Epithelial cell of prostate (primary cell): ENCODE measurements at places on chromosomes 4 and X.

- no peak for DNase-seq
Observed at GRCh38 chr4:57985161-57985560, 875.0 kb upstream of the IGFBP7 start.

- DNase-seq = no peak
Observed at GRCh38 chr4:125529071-125529470, 214.3 kb downstream of the FAT4 start.

- DNase-seq = no peak
Observed at GRCh38 chrX:103017542-103017941, 46.4 kb downstream of the BEX1 start.

DNA sequence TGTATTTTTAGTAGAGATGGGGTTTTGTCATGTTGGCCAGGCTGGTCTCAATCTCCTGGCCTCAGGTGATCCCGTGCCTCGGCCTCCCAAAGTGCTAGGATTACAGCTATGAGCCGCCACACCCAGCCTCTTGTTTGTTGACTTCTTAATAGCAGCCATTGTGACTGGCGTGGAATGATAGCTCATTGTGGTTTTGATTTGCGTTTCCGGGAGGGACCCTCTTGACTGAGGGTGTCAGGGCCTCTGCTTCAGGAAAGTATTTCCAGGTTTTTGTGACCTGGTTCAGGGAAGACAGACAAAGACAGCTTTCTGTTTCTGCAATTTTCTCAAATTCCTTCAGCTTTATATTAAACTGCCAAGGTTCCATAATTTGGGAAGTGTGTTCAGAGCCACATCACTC lies 15.1 kb downstream of the CSF2RA start:
- DNase-seq = no peak

- no peak for DNase-seq
Observed at GRCh38 chr4:8229331-8229975, 30.4 kb downstream of the SH3TC1 start.

- no peak for DNase-seq
Observed at GRCh38 chr4:148265627-148266026, 176.6 kb downstream of the NR3C2 start.

- peak; percentile 14 for DNase-seq
Observed at GRCh38 chrX:63354484-63354883, 3.4 kb upstream of the SPIN4 start.

DNA sequence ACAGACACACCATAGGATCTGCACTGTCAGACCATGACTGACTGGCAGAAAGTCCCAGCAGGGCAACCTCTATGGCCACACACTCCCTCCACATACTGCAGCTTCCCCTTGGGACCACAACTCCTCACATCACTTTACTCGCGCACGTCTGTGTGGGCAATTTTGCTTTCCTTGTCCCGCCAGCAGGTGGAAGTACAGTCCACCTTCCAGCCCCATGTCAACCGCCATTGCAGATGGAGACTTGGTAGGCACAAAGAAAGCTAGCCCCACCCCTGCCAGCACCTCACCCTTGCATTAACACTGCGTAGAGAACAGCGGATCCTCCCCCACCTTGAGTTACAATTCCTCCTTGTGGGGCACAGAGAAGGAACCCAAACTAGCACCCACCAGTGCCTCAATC lies 74.4 kb upstream of the NAP1L2 start:
- DNase-seq = no peak

DNA sequence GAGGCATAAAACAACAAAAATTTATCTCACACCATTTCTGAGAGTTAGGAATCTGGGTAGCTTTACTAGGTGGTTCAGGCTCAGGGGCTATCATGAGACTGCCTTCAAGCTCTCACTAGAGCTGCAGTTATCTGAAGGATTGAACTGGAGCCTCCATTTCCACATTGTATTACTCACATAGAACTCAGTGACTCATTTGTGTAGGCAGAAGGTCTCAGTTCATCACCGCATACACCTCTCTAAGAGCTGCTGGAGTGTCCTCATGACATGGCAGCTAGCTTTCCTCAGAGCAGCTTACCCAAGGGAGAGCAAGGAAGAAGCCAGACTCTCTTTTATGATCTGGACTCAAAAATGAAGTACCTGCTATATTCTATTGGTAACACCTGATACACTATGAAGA lies 389.2 kb downstream of the IQCM start:
- no peak for DNase-seq

- DNase-seq = no peak
Observed at GRCh38 chrX:42755815-42756214, 22.1 kb downstream of the PPP1R2C start.

- no peak for DNase-seq
Observed at GRCh38 chrX:9088896-9089295, 55.0 kb upstream of the FAM9B start.

- DNase-seq = no peak
Observed at GRCh38 chr4:84582988-84583875, at the start of gene CDS1. TSS of gene CDS1 (plus strand) at chr4:84583127. CDS start at chr4:84583402, 275 bp downstream.

- DNase-seq = no peak
Observed at GRCh38 chrX:129523079-129523911, at the start of gene SMARCA1. TSS of gene SMARCA1 (minus strand) at chrX:129523490. CDS start at chrX:129523370, 120 bp downstream.

- no peak for DNase-seq
Observed at GRCh38 chr4:154491341-154492271, at the start of gene DCHS2. TSS of gene DCHS2 (minus strand) at chr4:154491799. CDS start at chr4:154491355, 444 bp downstream.

DNA sequence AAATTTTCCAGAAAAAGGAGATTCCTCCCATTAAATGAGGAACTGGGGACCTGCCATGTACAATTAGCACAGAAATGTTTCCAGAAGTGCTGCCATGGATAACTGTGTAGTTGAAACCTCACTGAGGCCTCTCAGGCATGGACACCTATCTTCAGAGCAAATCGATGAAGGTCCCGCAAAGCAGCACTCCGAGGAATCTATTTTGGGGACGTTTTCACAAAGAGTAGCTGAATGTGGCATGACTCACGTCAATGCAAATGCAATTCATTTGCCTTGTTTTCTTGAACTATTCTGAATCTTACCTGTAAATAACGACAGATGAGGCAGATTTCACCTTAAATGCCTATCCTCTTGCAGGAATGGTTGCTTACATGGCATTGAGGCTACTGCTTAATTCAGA lies 87.1 kb upstream of the STS start:
- no peak for DNase-seq

- DNase-seq = peak; percentile 10
Observed at GRCh38 chr4:89737888-89738287, 99.1 kb downstream of the SNCA start.

GRCh38 chr4:128812442-128813235 lies 3.1 kb downstream of the JADE1 start:
- DNase-seq = no peak

DNA sequence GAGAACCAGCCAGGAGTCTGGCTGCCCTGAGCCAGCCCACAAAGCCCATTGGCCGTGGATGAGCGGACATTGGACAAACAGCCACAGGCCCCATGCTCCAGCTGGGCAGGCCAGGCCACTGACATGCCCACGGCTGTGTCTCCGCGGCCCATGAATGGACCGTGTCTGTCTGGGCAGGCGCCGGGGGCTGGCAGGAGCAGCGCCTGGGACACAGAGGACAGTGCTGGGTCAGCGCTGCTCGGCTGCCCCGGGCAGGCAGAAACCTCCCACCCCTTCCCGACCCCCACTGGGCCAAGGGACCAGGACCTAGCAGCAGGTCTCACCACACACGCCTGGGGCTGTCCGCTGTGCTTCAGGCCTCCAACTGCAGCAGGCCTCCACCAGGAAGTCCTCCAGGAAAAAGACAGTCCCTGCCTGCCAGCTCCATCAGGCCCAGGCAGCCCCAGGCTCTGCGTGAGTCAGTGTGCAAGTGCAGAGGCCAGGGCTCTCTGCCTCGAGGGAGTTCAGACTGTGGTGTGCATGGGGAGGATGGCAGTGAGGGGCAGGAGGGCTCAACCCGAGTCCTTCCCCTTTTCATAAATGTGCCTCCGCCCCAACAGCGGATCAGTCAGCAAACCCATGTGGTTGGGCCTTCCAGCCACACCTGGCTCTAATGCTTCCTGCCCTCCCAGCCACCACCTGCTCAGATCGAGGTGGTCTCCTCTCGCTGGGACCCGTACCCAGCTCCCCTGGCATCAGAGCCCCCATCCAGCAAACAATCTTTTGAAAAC lies 17.2 kb upstream of the FGFR3 start:
- no peak for DNase-seq

DNA sequence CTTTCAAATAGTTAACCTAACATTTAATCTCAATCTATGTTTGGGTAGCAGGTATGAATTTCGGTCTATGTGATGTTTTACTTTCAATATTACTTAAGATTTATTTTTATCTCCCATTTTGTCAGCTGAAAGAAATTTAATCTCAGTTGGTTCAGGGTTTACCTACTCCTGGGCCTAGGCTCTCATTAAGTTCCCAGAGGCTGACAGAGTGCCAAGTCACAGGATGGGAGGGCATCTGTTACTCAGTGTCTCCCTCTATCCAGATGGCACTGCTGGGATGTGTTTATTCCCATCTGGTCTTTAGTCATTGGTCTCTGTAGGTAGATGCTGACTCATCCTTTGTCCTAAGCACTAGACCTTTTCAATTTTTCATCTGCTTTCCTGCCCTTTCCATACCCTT lies 129.4 kb upstream of the ARSJ start:
- DNase-seq = peak; percentile 37

GRCh38 chr4:114383721-114384120 lies 214.9 kb upstream of the UGT8 start:
- DNase-seq = peak; percentile 34

GRCh38 chrX:132031867-132032266 lies 8.8 kb downstream of the STK26 start:
- DNase-seq = no peak

DNA sequence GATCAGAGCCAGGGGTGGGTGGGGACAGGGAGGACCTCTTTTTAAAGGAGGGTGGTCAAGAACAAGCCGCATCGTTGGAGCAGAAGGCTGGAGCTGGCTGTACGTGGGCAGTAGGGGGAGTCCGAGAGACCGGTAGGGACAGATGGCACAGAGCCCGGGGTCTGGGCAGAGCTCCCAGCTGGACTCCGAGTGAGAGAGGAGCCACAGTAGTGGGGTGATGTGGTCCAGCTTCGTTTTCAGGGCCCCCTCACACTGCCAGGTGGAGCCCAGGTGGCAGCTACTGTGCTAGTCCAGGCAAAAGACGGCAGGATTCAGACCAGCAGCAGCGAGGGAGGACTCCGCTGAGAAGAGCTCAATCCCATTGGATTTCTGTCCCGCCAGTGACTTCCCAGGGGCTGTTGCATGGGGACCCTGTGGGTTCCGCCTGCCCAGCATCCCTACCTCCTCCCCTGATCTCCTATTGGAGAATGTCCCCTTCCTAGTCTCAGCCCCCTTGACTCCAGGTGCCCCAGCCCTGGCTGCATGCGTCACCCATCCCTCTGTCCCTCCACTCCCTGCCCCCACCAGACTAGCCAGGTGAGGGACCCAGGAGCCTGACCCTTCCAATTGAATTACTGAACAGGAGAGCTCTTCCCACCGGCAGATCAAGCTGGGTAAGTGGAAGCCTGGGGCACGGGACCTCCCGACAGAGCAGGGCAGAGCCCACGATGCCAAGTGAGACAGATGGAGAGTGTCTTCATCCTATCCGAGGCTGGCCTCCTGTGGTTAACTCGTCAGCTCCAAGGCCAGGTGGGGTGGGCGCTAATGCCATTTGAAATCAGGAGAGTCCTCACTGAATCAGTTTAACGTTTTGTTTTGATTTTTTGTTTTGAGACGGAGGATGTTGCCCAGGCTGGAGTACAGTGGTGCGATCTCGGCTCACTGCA lies 2.9 kb downstream of the ARHGAP4 start:
- DNase-seq = no peak

- no peak for DNase-seq
Observed at GRCh38 chr4:178356725-178357124, 914.5 kb upstream of the AGA start.

DNA sequence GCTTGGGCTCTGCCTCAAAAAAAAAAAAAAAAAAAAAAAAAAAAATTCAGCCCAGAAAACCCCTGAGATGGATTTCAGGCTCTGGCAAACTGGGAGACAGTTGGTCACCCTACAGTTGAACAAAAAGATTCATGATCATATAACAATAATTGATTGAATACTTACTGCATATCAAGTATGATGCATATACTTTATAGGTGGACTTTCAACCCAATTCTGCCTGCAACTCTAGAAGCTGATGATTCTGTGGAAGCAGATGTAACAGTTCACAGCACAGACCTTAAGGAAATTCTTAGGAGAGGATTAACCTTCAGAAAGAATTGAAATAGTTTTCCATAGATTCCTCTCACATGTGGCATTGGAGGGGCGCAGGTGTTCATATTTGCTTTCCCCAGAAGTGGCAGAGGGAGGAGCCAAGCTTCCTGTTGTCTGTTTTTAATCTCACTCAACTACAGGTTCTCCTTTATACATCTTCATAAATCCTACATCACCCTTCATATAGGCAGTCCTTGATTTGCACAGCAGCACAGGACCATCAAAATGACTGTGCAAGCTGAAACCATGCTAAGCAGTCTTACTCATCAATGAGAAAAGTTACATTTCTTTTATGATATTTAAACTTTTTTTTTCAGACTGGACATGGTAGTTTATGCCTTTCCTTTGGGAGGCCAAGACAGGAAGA lies 149.4 kb upstream of the KLF3 start:
- DNase-seq = no peak

DNA sequence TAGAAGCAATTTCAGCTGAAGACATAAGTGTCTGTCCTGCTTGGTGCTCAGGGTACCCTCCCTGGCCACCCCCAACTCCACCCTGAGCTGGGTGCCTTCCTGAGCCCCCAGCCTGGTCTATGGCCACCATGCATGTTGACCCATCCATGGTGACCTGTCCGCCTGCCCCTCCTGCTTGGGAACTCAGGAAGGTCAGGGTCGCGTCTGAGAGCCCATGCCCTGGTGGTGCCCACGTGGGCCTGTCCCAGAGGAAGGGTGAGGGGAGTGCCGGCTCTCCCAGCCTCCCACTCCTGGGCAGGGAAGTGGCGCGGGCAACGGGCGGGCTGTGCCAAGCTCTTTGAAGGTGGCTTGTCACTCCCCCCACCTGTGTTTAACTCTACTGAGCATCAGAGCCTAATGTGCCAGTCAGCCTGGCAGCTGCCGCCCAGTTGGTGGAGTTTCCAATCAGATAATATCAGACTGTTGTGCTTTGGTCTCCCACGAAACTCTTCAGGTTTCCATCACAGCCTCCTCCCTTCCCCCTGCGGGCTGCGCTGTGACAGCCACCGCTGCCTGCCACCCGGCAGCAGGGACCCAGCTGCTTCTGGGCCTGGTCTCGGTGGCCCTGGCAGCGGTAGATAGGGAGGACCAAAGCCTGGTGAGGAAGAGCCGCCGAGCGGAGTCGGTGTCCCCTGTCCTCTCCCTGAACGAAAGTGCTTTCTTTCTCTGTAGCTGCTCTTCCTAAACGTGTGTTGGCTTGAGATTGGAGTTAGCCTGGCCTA lies 4.8 kb downstream of the SH3BP2 start:
- DNase-seq = no peak

- no peak for DNase-seq
Observed at GRCh38 chrX:102837847-102838246, 99.2 kb upstream of the RAB40AL start.

DNA sequence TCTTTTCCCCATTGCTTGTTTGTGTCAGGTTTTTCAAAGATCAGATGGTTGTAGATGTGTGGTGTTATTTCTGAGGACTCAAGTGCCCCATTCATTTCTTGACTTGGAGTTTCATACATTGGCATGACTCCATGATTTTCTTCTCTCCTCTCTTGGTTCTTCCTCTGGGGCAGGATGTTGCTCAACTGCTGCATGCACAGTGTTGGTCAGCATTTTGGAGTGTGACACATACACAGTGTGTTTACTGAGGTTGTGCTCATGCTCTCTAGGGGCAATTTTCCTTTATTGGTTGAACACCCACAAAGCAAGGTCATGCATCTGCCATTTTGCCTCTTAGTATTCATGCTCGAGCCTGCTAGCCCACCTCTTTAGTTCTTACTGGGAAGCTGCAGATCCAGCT lies 1993.8 kb downstream of the ARAP2 start:
- peak; percentile 53 for DNase-seq
